ENCODE measurements at places on chromosomes 6 and 20.

DNA sequence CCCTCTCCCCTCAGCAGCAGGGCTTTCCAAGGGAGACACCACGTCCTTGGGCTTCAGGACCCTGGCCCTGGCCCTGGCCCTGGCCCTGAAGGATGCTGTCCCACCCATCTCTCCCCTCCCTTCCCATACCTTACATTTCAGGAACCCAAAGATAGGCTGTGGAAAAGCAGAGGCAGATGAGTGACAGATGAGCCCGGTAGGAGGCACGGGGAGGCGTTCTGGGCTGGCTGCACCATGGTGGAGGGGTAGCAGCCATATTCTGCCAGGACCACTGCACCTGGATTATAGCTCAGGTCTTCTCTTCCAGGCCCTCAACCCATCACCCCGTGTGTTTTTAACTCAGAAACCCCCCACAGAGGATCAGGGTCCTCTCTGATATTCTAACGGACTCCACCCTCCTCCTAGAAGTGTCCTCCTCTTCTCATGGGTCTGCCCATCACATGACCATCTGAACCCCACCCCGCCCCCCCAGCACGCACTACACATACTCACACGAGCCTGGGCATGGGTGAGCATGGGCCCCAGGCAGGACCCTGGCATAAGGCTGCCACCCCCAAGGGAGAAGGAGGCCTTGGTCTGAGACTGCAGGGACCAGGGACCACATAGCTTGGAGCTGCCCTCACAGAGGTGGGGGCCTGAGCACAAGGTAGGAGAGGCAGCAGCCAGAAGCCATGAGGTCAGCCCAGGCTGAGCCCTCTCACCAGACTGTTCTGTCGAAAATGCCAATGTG, 220.8 kb upstream of the CDH4 start:
- no peak for DNase-seq

- DNase-seq: no peak
These were observed 1719.9 kb downstream of the GRIK2 start for GRCh38 chr6:103113416-103113815.

DNA sequence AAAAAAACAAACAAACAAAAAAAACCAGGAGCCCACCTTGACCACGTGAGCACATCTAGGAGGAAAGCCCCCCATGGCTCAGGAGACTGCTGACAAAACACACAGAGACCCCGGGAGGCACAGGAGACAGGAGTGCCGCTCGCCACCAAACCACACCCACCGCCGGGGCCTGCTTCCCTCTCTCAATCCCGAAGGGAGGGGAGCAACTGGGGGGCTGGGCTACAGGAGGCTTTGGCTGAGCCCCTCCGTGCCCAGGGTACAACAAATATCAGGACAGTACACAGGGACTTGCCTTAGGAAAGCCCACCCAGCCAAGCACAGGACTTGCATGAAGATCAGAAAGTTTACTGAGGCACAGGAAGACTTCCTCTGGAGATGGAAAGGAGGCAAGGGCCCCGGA, 102.5 kb downstream of the TAF4 start:
- no peak for DNase-seq

DNA sequence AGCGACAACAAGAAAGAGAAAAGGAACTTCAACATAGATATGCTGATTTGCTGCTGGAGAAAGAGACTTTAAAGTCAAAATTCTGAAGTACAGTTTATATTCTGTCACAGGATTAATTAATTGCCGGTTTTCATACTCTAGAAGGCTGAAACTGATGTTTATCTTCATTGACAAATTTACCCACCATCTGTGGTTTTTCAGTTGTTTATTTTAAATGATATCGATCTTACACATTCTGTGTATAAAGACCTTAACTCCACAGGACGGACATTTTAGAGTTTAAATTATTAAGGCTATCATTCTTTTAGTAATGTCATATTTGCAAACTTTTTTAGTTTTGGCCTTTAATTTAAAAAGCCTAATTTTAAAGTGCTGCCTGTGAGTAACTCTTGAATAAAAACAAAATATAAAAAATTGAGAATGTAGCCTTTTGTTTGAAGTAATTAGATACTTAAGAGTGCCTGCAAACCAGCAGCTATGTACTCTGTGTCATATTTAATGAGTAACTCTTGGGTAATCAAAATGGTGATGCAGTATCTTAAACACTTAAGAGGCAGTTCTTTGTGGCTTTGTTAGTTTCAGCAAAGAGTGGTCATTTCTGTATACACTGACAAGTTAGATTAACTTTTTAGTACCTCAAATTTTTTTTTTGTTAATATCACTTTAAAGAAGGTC, 59.3 kb downstream of the CDC5L start:
- no peak for DNase-seq

DNA sequence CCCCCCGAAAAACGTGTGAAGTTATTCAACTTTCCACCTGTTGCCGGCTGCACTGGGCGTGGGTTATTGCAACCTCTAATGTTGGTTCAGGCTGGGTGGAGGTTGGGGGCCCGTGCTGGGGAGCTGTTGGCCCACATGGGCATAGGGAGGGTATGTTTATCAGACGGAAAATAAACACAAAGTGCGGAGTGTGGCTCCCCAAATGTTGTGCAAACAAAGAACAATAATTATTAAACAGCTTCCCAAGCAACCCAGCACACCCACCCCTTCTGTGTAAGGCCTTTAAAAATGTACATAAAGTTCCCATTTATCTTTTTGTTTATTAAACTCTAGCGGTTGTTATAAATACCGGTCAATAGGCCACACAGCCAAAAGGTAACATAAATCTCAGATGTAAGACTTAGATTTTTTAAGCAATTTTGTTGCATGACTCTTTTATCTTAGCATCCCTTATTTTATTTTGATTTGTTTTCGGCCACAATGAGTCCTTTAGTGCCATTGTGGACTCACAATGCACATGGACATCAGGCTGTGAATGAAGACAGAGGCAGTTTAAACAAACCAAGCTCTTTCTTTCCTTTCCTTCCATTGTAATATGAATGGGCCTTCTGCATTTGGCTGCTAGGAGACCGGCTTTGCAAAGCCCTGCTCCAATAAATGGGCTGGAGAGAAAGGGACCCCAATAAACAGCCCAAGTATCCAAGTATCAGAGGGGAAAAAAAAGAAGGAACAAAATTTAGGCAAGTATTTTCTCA, 6.9 kb upstream of the DLL1 start:
- no peak for DNase-seq

DNA sequence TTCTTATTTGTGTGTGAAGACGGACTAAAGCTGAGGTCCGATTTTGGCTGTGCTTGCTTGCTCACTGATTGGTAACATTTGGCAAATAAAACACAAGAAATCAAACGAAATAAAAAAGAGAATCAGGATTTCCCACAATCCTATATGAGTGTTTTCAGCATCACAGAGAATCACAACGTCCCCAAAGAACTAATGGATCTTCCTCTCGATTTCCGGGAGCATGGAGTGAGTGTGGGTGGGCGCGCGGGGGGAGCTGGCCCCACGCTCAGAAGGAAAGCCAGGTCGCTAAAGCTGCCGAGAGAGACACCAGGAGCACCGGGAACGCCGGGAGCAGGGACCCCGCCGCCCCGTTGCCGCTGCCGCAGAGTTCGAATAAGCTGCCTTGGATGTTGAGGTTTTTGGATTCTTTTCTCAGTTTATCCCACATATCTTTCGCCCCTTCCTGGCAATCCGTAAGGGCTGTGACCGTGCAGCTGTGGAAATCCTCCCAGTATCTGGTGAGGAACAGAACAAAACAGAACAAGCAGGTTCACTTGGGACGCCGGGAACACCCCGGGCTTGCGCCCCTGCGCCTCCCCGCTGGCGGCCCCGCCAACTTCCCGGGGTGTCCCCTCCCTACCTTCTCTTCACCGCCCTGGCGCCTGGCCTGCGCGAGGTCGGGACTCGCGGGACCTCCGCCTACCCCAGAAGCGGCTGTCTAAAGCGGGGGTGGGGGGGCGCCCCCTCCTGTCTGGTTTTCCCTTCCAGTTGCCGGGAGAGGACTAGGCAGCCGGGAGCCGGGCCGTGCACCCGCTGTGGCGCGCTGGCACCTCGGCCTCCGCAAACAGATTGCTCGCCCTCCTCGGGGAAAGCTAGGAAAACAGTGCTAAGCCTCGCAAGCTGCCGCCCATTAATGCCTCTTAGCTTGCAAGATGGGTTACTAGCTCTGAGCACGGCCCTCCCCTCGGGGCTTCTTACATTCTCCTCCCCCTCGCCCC, 7.7 kb downstream of the NRN1 start:
- DNase-seq: no peak

GRCh38 chr6:125835221-125835744, 44.5 kb downstream of the NCOA7 start:
- no peak for DNase-seq

DNA sequence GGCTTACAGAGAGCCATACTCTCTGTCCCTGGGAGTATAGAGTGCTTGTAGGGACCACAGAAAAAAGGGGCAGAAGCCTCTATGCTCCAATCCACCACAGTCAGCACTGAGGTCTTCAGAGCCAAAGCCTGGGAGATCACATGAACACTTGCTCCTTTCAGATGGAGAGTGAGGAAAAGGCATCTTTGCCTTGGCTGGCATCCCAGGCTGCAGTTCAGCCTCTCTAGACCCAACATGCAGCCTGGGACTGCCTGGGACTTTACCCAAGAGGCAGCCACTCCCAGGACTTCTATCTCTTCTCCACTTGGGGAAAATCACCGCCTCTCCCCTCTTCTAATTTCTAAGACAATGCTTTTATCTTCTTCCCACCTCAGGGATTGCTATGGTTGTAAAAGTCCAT, 46.5 kb upstream of the MYLIP start:
- DNase-seq: no peak

- no peak for DNase-seq
These were observed 262.9 kb downstream of the TAF4 start for GRCh38 chr20:61802721-61803311.

GRCh38 chr6:31946370-31946885, 533 bp downstream of the CFB start:
- DNase-seq: no peak

- no peak for DNase-seq
These were observed 177.0 kb downstream of the ARID1B start for GRCh38 chr6:156954191-156954590.

DNA sequence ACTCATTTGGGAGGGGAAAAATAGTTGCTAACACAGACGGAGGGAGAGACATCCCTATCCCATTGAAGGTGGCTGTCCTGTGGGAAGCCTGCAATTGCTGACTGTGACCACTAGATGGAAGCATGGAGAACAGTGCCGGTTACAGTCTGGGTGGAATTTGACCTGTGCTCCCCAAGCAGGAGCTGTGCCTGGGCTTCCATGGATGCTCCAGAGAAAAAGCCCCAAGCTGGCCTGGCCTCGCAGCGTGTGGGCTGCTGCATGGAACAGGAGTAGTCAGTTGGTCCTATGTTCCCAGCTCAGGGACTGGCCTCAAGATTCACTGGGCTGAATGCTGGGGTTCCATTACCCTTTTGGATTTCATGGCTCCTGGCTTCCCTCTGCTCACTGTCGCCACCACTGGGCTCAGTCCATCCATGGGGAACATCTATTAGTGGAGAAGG, 116.3 kb upstream of the CHD6 start:
- DNase-seq: peak; percentile 10

- DNase-seq: no peak
These were observed 398.7 kb downstream of the PHF3 start for GRCh38 chr6:64034291-64034690.

- no peak for DNase-seq
These were observed 238.1 kb downstream of the RNGTT start for GRCh38 chr6:88725111-88725975.

DNA sequence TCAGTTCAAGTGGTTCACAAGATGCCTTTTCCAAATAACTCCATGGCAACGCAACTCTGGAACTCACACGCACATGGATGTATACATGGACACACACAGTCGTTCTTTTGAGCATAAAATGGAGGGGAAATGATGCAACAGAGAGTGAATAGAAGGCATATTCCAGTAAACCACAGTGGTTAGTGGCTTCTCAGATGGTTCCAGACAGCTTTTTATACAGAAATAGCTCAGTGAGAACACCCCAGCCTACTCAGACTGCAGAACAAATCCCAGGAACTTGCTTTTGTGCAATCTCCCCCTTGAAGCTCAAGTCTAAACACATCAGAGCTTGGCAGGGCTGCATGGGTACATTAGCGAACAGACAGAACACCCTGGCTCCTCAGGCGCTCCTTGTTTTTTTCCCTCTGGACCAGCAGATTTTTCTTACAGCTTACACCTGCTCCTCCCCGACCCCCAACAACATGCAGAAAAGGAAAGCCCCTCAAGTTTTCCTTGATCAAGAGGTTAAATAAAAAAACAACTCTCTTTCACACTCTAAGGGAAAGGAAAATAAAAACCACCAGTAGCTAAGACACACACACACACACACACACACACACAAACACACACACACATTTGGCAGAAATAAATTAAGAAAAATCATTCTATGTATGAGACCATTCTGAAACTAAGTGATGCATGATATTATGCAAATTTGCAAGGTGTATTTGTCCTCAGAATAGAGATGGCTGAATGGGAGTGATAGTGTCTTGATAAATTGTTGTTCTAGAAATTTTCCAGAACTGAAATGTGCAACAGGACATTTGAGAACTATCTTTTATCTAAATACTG, 51.2 kb upstream of the RANBP9 start:
- no peak for DNase-seq

DNA sequence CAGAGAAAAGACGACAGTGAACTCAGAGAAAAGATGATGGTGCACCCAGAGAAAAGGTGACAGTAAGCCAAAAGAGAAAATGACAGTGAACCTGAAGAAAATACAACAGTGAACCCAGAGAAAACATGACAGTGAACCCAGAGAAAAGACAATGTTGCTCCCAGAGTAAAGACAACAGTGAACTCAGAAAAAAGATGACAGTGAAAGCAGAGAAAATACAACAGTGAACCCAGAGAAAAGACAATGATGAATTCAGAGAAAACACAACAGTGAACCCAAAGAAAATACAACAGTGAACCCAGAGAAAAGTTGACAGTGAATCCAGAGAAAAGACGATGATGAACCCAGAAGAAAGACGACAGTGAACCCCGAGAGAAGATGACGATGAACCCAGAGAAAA, 140.5 kb upstream of the MAP3K4 start:
- DNase-seq: no peak

DNA sequence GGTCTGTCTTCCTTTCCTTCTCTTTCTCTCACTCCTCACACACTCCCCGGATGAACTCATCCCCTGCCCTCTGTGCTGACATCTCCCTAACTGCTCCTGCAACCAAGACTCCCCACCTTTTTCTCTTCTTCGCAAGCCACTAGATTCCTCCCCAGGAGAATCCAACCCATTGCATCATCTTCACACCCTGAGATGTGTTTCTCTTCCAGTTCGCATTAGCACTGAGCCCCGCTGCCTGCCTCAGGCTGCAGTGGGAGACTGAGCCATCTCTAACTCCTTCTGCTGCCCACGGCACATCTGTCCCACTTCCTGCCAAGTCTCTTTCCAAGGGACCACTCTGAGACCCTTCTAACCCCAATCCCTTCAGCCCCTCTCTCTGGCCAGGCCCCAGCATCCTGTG, 67.2 kb upstream of the NNAT start:
- no peak for DNase-seq

GRCh38 chr20:16273812-16274555, 299.3 kb downstream of the KIF16B start:
- DNase-seq: peak; percentile 34

- DNase-seq: no peak
These were observed 147.6 kb upstream of the NRN1 start for GRCh38 chr6:6154335-6154734.

All from NCI-H446 treated with DMSO at 0.1 percent for 48 hours (cell line).